ENCODE measurements at places on chromosomes 5 and 9.

- DNase-seq = no peak
Measured at GRCh38 chr5:56465769-56466135, 232.6 kb upstream of the ANKRD55 start.

GRCh38 chr9:78462611-78463010, 165.7 kb downstream of the PSAT1 start:
- DNase-seq = no peak

- no peak for DNase-seq
Measured at GRCh38 chr9:78072586-78073199, 41.1 kb upstream of the GNAQ start.

- no peak for DNase-seq
Measured at GRCh38 chr5:155252025-155252424, 238.5 kb downstream of the KIF4B start.

- DNase-seq = no peak
Measured at GRCh38 chr5:30832519-30832918, 361.0 kb upstream of the CDH6 start.

GRCh38 chr5:173637340-173637739, 20.9 kb upstream of the BOD1 start:
- no peak for DNase-seq

GRCh38 chr9:128412120-128412790, 8.4 kb upstream of the CERCAM start:
- no peak for DNase-seq

DNA sequence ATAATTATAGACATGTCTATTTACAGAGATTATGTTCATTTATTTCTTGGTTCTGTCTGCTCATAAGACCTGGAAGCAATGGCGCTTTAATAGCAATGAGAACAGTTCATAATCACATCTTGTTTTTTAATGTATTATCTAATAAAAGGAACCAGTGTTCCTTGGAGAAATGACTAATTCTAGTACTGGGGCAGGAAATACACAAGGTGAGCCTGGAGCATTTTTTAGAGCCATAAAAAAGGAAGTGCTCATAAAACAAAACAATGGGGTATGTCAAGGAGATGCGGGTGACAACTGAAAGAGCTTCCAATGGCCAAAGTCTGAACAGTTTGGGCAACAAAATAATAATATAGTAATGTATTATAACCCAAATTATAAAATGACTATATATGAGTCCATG, 531.9 kb upstream of the CHD1 start:
- DNase-seq = no peak

DNA sequence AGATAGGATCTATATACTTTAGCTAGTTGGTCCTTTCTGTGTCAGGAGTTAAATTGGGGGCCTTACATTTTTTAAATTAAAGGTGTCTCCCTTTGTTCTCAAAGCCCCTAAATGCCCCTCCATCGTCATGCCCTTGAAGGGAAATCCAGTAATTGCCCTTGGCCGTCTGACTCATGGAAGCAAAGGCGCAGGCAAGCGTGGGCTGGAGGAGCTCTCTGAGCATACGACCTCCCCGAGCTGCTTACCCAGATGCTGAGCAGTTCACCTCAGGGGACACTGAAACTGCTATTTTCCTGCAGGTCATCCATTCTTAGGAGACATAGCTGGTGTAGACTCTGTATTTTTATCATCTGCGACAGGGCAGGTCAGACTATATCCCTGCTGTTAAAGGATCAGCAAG, 23.0 kb downstream of the PCSK1 start:
- no peak for DNase-seq

- no peak for DNase-seq
Measured at GRCh38 chr5:79959407-79959806, 31.7 kb downstream of the MTX3 start.
